HAP-1 (cell line): ENCODE measurements at places on chromosomes 3 and 15.
A peak's percentile ranks its signal among the peaks of the same experiment; 100 is the strongest.

GRCh38 chr3:50913260-50913659, 238.5 kb downstream of the DOCK3 start:
- no peak for DNase-seq

DNA sequence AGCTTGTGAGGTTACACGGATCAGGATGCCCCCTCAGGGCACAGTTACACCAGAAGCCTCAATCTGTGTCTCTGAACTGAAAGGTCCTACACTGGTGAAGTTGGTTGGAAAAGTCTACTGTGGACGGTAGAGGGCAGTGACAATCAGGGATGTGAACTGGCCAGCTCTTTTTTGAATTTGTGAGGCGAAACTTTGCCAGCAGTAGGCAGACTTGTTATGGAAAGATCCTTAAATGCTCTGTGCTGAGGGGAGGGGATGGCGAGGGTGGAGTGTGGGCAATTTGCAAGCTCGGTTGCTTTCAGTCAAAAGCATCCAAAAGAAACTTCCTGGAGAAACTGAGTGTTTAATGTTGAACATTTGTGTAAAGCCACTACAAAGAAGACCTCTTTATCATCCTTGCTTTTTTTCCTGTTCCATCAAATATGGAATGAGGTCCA, 127.4 kb upstream of the ABHD17C start:
- peak; percentile 87 for DNase-seq

- DNase-seq: no peak
Observed at GRCh38 chr15:52464040-52464439, 64.6 kb downstream of the MYO5A start.

DNA sequence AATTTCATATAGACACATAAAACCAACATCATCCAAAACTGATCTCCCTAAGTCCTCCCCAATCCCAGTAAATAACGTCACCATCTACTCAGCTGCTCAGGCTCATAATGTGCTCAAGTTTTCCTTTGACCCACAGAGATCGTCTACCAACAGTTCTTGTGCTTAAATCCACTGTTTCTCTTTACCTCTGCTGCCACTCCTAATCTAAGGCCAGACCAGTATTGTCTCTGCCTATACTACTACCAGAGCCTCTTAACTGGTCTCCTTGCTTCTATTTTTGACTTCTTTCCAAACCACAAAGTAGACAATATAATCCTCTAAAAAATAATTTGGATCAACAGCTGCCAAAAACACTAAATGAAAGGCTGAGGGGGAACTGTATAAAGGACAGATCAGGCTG, 65.3 kb downstream of the CLASP2 start:
- DNase-seq: no peak

- DNase-seq: peak; percentile 8
Observed at GRCh38 chr3:194632809-194633348, 340 bp downstream of the TMEM44 start.

DNA sequence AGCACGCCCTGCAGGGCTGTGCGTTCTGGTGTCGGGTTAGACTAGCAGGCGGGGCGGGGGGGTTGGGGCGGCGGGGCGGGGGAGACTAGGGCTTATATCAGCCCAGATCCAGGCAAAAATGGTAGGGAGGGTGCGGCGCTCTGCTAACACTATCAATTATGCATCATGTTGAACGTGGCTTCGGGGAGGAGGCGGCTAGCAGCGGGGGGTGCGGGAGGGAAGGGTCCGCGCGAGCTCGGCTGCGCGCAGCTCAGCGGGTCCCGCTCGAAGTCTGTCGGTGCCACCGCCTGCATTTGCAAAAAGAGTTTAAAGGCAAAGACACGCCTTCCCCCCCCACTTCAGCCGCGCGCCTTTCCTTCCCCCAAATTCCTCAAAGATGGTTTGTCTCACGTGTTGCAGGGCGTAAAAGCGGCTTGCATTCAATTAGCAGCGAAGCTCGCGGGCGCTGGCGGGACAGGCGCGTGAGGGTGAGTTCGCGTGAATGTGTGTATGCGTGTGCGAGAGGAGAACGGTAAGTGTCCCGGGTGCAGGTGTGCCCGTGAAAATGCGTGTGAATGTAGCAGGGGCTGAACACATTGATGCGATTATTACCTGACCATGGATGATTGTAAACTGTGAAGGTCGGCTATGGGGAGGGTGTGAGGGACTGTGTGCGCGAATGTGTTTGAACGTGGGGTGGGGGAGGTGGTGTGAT, at the start of gene ISLR2:
Gene ISLR2 (plus strand): TSS at position 432 of the 694 bp plus-strand sequence. CDS start 2,169 bp downstream, outside the sequence.
- no peak for DNase-seq

GRCh38 chr3:54447427-54447826, 325.1 kb downstream of the CACNA2D3 start:
- DNase-seq: no peak

DNA sequence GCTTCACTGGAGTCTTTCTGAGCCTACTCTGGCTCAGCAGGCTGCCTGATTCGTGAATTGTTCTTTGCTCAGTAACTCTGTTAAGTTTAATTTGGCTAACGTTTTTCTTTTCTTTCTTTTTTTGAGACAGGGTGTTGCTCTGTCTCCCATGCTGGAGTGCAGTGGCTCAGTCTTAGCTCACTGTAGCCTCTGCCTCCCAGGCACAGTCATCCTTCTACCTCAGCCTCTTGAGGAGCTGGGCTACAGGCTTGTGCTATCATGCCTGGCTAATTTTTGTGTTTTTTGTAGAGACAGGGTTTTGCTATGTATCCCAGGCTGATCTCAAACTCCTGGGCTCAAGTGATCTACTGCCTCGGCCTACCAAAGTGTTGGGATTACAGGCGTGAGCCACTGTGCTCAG, 165.0 kb downstream of the PEX5L start:
- no peak for DNase-seq

DNA sequence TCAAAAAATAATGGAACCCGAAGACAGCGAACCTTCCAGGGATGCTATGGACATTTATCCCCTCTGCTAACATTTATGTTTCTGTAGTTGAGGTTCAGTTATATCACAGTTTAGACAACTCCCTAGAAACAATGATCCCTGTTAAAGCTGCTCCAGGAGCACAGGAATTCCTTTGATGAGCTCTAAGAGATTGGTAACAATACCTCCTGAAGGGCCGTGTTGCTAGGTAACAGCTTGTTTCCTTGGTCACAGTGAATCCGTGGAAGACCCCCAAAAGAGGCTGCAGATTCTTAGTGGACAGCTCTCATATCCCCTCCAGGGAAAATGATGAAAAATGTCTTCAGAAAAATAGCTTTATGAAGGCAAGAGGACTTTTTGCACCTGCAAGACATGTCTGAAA, 160.2 kb downstream of the SERPINI1 start:
- no peak for DNase-seq

- DNase-seq: no peak
Observed at GRCh38 chr3:32154205-32154579, 47.8 kb downstream of the GPD1L start.

DNA sequence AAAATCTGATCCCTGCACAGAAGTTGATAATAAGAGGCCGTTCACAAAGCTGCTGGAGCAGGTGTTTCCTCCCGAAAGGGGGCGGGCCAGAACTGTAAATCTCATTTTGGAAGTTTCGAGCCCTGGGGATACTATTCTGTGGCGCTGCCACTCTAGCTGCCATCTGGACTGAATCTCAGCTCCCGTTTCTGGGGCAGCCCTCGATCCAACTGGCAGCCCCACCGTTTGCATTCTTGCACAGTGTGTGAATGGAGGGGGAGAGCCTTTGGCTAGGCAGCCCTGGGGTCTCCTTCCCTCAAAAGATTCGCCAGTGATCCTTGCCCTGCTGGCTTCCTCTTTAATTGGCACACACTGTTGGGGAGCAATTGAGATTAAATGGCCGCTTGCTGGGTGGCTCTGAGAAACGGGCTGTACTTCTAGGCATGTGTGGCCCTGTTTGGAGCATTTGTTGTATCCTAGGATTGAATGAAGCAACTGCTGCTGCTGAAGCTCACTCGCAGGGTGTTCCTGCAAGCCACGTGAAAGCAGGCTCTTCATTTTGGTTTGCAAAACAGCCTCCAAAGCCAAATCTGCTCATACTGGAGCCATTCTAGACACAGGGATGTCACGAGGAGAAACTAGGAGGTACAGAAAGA, 57.2 kb upstream of the TOPAZ1 start:
- no peak for DNase-seq

DNA sequence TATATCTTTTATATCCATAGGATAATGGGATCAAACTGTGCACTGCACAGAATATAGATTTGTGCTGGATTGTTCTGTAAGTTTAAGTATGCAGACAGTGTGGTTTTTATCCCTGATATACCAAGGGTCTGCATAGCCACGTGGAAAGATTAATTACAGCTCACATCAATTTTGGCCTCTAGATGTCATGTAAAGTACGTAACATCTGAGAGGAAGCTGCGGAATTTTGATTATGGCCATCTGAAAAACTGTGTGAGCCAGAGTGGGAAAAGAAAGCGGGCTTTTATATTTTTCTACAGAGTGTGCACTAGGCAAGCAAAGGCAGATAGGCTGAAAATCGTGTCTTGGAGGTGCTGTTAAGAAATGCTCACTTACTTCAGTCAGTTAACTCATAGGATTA, 562.7 kb downstream of the GBE1 start:
- DNase-seq: no peak

GRCh38 chr3:195129644-195130492, 141.1 kb downstream of the XXYLT1 start:
- DNase-seq: no peak

DNA sequence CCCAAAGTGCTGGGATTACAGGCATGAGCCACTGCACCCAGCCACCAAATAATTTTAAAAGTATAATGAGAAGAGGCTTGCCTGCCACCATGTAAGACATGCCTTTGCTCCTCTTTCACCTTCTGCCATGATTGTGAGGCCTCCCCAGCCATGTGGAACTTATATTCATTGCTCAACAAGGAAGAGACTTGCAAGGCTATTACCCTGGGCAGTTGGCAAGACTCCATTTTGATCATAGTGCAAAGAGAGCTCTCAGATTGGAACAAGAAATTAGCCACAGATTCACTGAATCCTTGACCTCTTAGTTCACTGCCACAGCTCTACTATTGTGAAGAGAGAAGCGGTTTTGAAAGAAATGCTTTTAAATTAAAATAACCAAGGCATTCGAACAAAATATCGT, 6.1 kb downstream of the SCAP start:
- no peak for DNase-seq

DNA sequence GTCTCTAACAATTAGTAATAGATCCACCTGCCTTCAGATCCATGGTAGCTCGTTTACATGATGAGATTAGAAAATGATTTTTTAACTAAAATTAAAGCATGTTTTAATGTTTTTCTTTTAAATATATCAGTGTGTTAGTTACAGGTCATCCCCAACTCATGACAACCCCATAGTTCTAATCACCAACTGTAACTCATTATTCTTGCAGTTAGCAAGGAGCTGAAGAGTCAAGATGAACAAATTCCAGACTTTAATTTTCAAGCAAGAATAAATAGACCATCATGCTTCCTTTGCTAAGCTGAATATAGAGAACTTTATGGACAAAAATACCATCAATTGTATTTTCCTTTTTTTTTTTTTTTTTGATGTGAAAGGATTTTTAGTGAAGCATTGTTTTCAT, 101.1 kb downstream of the TOP2B start:
- DNase-seq: no peak

GRCh38 chr3:152961323-152961722, 126.4 kb downstream of the P2RY1 start:
- DNase-seq: peak; percentile 7

DNA sequence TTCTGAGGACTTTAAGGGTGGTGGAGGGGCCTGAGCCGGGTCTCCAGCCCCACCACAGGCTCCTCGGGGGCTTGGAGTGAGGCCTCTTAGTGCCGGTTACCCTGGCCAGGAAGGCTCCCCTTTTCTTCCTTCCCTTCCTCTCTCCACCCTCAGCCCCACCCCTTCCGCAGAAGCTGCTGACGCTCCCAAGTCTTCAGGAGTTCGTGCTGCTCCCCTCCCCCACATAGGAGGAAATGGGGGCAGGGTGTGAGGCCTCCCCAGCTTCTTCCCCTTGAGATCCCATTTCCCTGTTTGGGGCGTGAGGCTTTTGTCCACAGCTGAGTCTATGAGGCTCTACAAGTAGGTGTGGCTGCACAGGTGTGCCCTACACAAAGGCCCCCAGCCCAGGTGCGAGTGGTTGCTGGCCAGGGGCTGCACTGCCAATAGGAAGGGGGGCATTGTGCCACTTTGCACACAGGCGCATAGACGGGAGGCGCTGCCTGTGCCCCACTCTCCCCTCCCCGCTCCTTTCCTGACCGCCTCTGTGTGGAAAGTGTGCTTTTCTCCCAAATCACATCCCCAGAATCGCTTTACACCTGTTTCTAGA, 915 bp upstream of the CALML4 start:
- DNase-seq: no peak

GRCh38 chr3:166304584-166304983, 467.4 kb upstream of the BCHE start:
- DNase-seq: no peak

DNA sequence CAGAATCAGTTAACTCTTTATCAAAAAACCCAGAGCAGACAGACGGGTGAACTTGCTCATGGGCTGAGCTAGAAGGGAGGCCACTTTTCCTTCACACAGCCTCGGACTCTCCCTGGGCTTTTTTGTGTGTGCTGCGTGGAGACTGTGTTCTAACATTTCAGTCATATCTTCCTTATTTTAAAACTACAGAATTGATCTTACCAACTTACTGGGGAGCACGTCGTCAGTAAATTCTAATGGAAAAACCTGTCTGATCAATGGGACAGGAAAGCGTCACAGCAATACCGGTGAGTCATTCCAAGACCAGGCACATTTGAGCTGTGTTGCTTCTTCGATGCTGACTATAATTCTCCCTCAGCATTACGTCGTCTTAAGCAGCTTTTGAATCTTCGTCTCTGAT, 145.1 kb downstream of the LPP start:
- no peak for DNase-seq

DNA sequence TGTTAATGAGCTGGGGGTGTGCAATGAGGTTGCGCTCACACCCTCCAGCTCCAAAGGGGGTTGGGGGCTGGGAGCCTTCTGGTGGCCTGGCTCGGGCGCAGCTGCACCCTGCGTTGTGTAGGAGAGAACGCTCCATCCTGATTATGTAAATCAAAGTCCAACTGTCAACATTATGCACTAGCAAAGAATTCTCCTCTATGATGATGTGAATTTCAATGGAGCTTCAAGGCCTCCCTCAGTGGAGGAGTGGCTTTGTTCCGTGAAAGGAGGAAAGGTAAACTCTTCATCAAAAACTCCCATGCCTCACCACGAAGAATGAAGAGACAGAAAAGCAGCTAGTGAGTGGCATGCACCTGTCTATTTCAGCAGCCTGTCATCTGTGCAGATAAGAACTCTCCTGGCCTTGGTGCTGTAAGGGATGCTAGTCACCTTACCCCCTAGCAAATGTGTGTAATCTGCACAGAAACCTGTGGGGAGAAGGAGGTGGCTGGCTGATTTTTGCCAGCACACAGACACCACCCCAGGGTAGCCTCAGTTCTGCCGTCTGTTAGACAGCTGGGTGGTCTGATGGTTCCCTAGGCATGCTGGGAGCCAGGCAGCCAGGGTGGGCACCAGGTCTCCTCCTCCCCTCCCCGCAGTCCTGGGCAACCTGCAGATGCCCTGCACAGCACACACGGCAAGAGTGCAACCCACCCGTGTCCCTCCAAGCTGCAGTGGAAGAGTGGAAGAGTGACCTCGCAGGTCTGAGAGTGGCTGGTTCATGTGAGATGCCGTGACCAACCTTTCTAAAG, 47.0 kb upstream of the TRPM1 start:
- DNase-seq: peak; percentile 89
